Naive B cell (primary cell): ENCODE measurements at places on chromosomes 5 and 9. TPM values are rescaled to one million over a fixed set of nuclear protein-coding genes. Genes with fewer than 3 reads are reported as not detected.

CCDC187 gene
- 2.1 TPM for polyA plus RNA-seq

PCDHB13 gene
- not detected for polyA plus RNA-seq

TMEFF1 gene
- not detected for polyA plus RNA-seq

ACO1 gene
- 6.8 TPM for polyA plus RNA-seq

IRX1 gene
- not detected for polyA plus RNA-seq

RLN2 gene
- 5.5 TPM for polyA plus RNA-seq

ARHGEF37 gene
- polyA plus RNA-seq = not detected

RNF208 gene
- polyA plus RNA-seq = 0.30 TPM

TAF11L10 gene
- polyA plus RNA-seq = not detected

AHRR gene
- not detected for polyA plus RNA-seq

SLC6A19 gene
- polyA plus RNA-seq = not detected

KCNMB1 gene
- not detected for polyA plus RNA-seq

TAF11L4 gene
- polyA plus RNA-seq = not detected

ABHD17B gene
- polyA plus RNA-seq = 76.9 TPM

SPINK6 gene
- polyA plus RNA-seq = not detected

DIRAS2 gene
- polyA plus RNA-seq = not detected

SCGB3A2 gene
- polyA plus RNA-seq = not detected

ZNF618 gene
- 1.00 TPM for polyA plus RNA-seq

AGXT2 gene
- not detected for polyA plus RNA-seq

FOXD4L5 gene
- polyA plus RNA-seq = not detected
